ENCODE measurements at places on chromosomes 5 and 9. TPM values are rescaled to one million over a fixed set of nuclear protein-coding genes. Genes with fewer than 3 reads are reported as not detected.

The PAEP gene
- total RNA-seq, result not detected

The ANKH gene
- total RNA-seq, result 166 TPM

The PCDHA4 gene
- total RNA-seq, result 0.10 TPM

GRCh38 chr9:19239955-19240354, 9.5 kb downstream of the DENND4C start:
- DNase-seq, result no peak

GRCh38 chr9:98930792-98931191, 12.9 kb upstream of the COL15A1 start:
- DNase-seq, result no peak

DNA sequence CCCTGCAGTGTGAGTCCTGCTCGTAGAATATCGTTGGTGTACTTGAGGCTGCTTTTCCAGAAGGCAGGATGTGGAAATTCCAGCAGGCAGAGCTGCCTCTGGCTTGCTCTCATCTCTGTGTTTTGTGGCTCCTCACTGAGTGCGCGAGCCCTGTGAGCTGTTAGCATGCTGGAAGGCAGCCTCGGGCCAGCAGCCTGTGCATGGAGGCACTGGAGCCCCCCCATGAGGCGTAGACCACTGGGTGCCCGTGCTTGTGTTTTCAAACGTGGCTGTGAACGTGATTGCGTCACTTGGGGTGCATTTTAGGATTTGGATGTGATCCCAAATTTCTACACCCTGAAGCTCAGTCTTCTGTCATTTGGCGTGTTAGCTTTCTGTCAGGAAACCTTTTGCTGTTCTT, 3.2 kb downstream of the WDR5 start:
- no peak for DNase-seq

- DNase-seq, result no peak
Observed at GRCh38 chr5:25515525-25515924, 870.7 kb upstream of the CDH10 start.

Data from left ventricle myocardium superior (tissue), 1 donor.